M059J (cell line): ENCODE measurements at places on chromosomes 7 and 10. TPM values are rescaled to one million over a fixed set of nuclear protein-coding genes. Genes with fewer than 3 reads are reported as not detected.
A peak's percentile ranks its signal among the peaks of the same experiment; 100 is the strongest.

DNA sequence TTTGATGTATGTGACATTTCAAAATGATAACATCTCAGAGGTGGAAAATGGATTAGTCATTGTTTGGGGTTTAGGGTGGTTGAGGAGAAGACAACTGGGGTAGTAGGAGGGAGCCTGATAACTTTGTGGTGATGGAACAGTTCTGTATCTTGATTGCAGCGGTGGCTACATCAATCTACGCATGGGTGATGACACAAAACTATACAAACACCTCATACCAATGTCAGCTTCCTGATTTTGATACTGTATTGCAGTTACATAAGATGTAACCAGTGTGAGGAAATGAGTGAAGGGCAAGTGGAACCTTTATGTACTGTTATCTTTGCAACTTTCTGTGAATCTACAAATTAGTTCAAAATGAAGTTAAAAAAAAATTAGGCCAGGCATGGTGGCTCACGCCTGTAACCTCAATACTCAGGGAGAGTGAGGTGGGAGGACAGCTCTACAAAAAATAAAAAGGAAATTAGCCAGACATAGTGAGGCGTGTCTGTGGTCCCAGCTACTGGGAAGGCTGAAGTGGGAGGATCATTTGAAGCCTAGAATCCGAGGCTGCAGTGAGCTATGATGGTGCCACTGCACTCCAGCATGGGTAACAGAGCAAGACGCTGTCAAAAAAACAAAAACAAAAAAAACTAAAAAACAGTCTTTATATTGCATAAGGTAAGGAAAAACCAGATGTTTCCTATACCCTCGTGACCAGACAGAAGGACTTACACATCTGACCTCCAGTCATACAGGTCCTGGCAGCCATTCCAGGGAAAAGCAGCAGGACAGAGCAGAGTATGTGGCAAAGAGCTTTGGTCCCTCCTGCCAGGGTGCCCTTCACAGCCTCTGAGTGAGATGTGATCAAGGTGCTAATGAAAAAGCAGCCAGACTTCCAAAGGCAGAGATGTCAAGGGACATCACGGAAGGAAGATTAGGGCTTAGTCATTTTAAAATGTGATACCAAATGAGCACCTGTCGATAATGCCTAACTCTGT lies 50.8 kb downstream of the CYTH3 start:
- DNase-seq = peak; percentile 22

GRCh38 chr10:92184977-92185376 lies 105.9 kb downstream of the CPEB3 start:
- DNase-seq = no peak

- DNase-seq = no peak
These were observed 147.1 kb upstream of the ASAH2 start for GRCh38 chr10:50398381-50398780.

GRCh38 chr10:69459101-69459790 lies 8.0 kb downstream of the TSPAN15 start:
- DNase-seq = no peak

DNA sequence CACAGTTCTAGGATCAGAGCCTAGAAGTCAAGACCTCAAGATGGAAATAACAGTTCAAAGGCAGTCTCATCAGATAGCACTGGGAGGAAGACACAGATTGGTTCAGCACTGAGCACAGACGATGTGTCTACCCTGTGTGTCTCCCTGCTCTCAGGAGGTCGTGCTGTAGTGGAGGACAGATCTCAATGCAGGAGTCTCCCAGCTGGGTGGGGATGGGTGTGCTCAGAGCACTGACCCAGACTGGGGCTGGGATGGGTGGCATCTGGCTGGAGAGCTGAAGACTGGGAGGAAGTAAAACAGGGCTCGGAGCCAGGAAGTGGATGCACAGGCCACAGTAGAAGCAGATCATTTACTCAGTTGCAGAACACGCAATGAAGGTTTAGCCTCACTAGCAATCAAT lies 69.5 kb upstream of the GDF10 start:
- DNase-seq = no peak

GRCh38 chr7:35599061-35599460 lies 95.9 kb downstream of the HERPUD2 start:
- DNase-seq = no peak

- peak; percentile 95 for DNase-seq
These were observed 10.3 kb upstream of the GLI3 start for GRCh38 chr7:42247301-42247700.

- DNase-seq = no peak
These were observed 162.2 kb downstream of the IMMP2L start for GRCh38 chr7:111400088-111400487.

- DNase-seq = no peak
These were observed 5.8 kb upstream of the DDIT4 start for GRCh38 chr10:72267819-72268399.

DNA sequence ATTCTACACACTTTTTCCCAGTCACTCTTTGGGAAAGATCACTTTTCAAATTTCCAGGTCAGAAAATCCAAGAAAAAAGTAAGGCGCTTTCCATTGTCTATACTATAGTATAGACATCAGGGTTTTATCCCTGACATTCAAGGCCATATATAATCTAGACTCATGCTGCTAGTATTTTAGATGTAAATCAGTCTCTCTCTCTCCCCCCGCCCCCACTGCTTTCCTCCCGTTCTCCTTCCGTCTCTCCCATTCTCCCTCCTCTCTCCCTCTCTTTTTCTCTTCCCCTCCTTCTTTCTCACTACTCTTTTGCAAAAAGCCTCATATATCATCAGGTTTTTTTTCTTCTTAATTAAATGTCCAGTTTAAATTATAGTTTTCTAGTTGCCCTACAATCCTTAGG lies 154.8 kb downstream of the PHF14 start:
- DNase-seq = no peak

- no peak for DNase-seq
These were observed 991.3 kb downstream of the LRMDA start for GRCh38 chr10:76422769-76423168.

- DNase-seq = no peak
These were observed 67.8 kb downstream of the CTBP2 start for GRCh38 chr10:125092564-125093031.

GRCh38 chr10:123136806-123137642 lies 1.3 kb downstream of the HMX3 start:
- peak; percentile 28 for DNase-seq

GRCh38 chr10:96271016-96271815 lies at the start of gene BLNK:
Gene BLNK (minus strand): TSS chr10:96271569. CDS start chr10:96271398, 171 bp downstream.
- no peak for DNase-seq

- DNase-seq = no peak
These were observed 261.4 kb upstream of the SMIM30 start for GRCh38 chr7:113379746-113380145.

GRCh38 chr10:106716381-106716780 lies 448.1 kb downstream of the SORCS1 start:
- no peak for DNase-seq

DNA sequence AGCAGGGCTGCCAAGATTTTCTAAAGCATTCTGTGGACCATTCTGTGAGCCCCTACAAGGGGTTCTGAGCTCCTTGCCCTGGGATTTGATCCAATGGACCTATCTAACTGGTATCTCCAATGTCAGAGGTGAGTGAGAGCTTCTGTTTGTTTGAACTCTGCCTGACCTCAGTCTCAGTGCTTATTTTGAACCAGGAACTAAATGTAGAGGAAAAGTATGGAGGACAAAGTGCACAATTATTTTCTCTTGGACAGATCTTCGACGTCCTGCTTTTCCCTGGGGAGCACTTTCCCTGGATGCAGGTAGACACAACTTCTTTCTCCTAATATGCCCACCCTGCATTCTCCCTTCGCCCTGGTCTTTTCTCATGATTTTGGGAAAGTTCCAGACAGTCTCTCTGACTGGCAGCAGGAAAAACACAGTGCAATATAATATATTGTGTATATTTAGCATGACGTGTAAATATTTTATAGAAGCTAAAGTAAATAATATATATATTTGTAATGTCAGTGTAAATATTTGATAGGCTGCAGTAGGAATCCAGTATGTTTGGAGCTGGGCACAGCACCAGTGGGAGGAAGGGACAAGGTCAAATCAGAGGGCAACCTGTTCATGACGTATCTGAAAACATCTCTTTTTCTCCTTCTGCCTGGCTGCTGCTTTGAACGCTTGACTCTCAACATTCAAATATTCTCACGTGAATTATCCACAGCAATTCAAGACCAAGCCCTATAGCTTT lies 184.0 kb upstream of the LYZL1 start:
- peak; percentile 14 for DNase-seq

GRCh38 chr10:74898201-74898976 lies 72.0 kb downstream of the KAT6B start:
- no peak for DNase-seq

DNA sequence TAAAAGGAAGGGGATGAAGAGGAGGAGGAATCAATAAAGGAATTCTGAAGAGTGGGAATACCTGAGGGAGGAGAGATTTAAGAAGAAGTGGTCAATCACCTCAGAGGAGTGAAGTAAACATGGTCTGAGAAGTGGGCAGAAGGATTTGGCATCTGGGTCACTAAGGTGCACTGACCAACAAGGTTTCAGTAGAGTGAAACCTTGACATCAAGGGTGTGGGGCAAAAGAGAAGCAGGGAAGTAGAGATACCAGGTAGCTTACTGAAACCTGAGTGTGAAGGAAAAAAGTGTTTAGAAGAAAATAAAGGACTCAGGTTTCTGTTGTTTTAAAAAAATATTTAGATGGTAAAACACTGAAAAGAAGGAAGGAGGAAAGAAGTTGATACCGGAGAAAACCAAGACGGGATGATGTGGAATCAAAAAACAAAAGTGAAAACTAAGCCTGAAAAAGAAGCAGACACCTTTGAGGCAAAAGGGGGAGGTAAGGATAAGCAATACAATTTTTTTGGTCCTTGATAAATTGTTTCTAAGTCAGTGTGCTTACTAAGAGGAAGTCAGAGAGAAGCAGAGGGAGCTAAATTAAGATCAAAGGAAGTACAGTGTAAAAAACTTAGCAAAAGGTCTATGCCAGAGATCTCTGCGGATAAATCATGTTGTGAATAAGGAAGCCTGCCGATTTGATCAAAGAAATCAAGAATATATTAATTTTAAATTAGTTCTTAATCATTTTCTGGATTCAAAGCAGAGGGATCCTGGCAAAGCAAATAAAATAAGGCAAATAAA lies 137.2 kb upstream of the GPR22 start:
- DNase-seq = no peak

DNA sequence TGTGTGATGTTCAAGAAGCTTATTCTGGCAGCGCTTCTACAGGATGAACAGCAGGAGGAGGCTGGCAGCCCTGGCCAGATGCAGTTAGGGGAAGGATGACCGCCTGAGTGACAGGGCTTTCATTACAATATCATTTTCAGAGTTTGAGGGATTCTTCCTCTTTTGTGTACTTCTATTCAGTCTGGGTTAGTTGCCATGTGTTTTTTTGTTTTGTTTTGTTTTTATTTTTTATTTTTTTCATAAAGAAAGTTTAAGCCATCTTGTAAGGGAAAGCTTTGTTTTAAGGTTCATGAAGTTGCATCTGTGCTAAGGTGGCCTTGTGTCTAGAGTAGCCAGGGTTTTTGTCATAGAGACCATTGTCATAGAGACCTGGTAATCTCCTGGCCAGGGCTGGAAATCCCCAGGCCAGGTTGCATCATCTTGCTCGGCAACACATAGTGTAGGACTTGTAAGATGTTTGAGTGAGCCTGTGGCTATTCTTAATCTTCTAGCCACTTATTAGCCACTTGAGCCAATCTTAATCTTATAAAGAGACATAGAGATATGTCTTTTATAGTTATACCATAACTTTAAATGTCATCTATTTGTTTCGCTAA lies 230.5 kb upstream of the TMEM229A start:
- DNase-seq = peak; percentile 33

- DNase-seq = peak; percentile 74
These were observed 90.2 kb upstream of the GNA12 start for GRCh38 chr7:2934211-2934731.

GRCh38 chr7:28560767-28561166 lies 148.4 kb downstream of the CREB5 start:
- no peak for DNase-seq

GRCh38 chr7:5231811-5232484 lies 41.9 kb downstream of the WIPI2 start:
- no peak for DNase-seq

DNA sequence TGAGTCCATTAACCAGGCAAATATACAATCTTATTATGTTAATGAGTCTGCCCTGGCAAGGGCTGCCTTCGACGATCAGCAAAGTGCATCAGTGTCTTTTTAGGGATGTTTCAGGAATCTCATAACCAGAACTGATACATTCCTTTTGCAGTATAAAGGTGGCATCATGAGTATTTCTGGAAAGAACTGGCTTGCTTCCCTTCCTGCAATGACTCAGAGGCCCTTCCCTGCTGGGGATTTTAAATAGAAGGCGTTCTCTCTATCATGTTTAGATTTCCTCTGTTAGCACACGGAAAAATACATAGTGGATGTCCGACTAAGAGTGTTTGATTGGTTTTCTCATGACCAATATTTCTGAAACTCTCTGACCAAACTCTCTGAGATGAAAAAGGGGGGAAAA lies 1.8 kb downstream of the NPS start:
- DNase-seq = no peak

GRCh38 chr7:114851406-114852061 lies 70.4 kb upstream of the MDFIC start:
- no peak for DNase-seq

DNA sequence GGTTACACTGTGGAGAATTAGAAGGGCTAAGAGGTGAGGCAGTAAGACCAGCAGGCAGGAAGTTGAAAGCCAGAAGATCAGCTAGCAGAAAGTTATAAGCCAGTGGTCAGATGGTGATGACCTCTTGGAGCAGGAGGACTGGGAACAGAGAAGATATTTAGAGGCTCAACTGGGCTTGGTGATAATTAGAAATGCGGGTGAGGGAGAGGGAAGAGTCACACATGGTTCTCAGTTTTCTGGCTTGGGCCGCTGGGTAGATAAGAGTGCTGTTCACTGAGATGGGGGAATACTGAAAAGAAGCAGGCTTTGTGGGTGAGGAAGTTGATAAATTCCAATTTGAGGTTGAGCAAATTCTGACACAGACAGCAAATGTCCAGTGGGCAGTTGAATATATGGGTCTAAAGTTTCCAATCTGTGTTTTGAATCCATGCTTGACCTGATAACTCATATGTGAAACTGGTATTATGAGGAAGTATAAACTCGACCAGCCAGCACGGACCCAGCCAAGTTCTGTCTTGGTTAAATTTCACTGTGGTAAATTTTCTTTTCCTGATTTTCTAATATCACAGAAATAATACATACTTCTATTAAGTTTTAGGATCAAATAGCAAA lies 22.7 kb downstream of the LSMEM1 start:
- DNase-seq = no peak

- DNase-seq = no peak
These were observed 19.4 kb downstream of the ITGB1 start for GRCh38 chr10:32938554-32939061.

GRCh38 chr7:145557805-145558204 lies 558.8 kb upstream of the CNTNAP2 start:
- no peak for DNase-seq

- no peak for DNase-seq
These were observed 6.4 kb upstream of the SOSTDC1 start for GRCh38 chr7:16471933-16472332.

- peak; percentile 88 for DNase-seq
These were observed 157.5 kb downstream of the SLIT1 start for GRCh38 chr10:97028126-97028831.

- peak; percentile 46 for DNase-seq
These were observed 19.8 kb upstream of the CLDN12 start for GRCh38 chr7:90383422-90383821.

The CFAP58 gene
- 1.0 and 2.9 TPM in 2 replicates for total RNA-seq

The TUBB8 gene
- total RNA-seq = 0.22 TPM in 1 of 2 replicates, not detected in the other

The ASIC3 gene
- 0.20 and 0.22 TPM in 2 replicates for total RNA-seq

The ASB10 gene
- total RNA-seq = not detected in 2 replicates

The OR2A5 gene
- not detected in 2 replicates for total RNA-seq

The AOAH gene
- 2.6 and 3.0 TPM in 2 replicates for total RNA-seq

The TWIST1 gene
- 15.0 and 24.0 TPM in 2 replicates for total RNA-seq

The CRPPA gene
- total RNA-seq = 1.0 and 2.5 TPM in 2 replicates

The ALOX5 gene
- not detected in 2 replicates for total RNA-seq

The CPEB3 gene
- 0.86 and 1.2 TPM in 2 replicates for total RNA-seq
